ENCODE measurements at places on chromosomes 16 and 17. TPM values are rescaled to one million over a fixed set of nuclear protein-coding genes. Genes with fewer than 3 reads are reported as not detected.

Gene CEP295NL
- 0.55 TPM for total RNA-seq

Gene ZP2
- total RNA-seq = not detected

Gene CORO6
- 1.4 TPM for total RNA-seq

Gene FZD2
- total RNA-seq = 9.7 TPM

Gene KRTAP9-8
- total RNA-seq = not detected

Gene GPR179
- not detected for total RNA-seq

Measured in HT1080 (cell line).